NCI-H446 (cell line): ENCODE measurements at places on chromosomes 2 and 18.

DNA sequence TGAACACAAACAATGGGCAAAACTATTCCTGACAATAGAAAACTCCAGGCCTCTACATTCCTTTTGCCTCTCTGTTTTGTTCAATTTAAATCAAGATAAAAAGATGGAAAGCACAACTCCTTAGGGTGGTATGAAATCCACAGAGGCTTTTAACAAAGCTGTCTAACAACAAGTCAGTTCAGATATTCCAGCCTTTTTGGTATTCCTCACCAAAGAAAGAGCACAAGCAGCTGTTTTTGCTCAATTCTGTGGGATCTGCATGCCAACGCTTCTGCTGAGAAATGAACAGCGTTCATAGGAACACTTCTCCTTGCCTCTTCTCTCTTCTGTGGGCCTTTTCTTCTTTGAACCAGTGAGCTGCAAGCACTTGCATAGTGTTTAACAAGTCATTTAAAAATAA lies 411.6 kb upstream of the TCF4 start:
- DNase-seq: no peak

- no peak for DNase-seq
These were observed 47.9 kb downstream of the ARHGEF33 start for GRCh38 chr2:38937548-38937947.

DNA sequence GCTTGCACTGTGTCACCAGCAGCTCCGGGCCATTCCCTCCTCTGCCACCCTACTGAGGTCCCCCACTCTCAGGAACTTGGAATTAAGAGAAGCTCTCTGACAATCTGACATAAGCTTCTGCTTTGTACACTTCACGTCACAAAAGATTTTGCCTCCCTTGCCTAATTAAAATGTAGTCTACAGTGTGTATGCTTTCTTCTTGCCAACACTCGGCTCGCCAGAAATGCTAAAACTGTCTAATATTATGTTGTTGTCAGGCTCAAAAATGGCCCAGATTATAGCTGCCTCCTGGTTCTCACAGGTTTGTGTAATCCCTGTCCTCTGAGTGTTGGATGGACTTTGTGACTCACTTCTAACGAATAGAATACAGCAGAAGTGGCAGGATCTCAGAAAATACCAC lies 474.7 kb downstream of the MBD2 start:
- DNase-seq: peak; percentile 29

GRCh38 chr2:158042666-158043065 lies 59.0 kb upstream of the UPP2 start:
- DNase-seq: no peak

DNA sequence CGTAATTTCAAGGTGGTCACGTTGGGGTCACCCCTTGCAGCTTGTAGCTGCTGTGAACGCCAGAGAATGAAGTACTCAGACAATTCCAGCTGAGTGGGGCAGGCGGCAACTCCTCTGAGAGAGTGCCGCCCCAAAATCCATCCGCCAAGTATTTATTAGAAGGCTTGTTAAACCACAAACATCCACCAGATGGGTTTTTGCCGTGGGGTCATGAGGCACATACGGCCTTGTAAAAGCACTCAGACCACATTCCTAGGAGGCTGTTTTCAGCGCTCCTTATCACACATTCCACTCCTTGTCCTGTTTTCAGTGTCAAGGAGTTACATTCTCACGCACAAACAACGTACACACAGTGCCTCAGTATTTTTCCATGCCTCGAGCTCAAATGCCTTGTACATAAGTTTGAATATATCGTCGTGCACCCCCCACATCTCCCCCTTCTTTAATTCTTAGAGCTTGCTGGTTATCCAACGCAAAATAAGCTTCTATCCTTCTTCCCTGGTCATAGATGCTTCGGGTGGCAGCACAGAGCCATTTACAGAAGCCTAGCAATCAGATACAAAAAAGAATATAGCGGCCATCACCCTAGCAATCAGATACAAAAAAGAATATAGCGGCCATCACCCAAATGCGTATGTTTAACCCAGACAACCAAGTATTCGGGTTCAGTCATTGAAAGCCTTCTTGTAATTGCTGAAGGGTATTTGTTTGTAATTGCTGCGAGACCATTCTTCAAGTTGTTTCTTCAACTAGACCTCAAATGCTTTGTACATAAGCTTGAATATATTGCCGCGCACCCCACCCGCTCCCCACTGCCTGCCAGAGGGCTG lies 7.3 kb downstream of the ALPP start:
- no peak for DNase-seq

DNA sequence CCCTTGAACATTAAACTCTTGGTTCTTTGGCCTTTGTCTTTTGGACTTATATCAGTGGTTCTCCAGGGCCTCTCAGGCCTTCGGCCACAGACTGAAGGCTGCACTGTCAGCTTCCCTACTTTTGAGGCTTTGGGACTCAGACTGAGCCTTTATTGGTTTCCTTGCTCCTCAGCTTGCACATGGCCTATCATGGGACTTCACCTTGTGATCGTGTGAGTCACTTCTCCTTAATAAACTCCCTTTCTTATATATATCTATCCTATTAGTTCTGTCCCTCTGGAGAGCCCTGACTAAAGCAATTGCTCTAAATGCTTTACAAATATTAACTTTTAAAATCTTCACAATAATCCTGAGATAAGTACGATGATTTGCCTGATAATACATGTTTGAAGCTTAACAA lies 353.6 kb upstream of the TRIB2 start:
- DNase-seq: no peak

- no peak for DNase-seq
These were observed 28.7 kb downstream of the GEMIN6 start for GRCh38 chr2:38806733-38807059.

DNA sequence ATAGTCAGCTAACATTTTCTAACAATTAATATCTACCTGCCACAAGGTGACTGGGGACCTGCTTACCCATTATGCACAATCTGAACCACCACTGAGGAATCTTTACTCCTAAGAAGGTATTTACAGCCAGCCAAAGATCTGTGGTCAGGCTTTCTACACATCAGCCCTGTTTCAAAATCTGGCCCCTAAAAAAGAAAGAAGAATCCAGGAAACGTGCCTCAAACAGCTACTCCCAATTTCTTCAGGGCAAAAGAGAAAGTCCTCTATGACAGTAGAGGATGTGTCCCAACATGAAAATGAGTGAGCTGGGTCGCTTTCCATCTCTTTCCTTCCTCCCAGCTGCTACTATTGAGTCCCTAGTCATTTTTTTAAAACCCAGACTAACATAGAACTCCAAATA lies 79.5 kb downstream of the EPB41L3 start:
- no peak for DNase-seq

- DNase-seq: no peak
These were observed 6.6 kb downstream of the TTLL4 start for GRCh38 chr2:218717262-218717661.

- no peak for DNase-seq
These were observed 318.1 kb upstream of the NT5C1B start for GRCh38 chr2:18907508-18907907.

GRCh38 chr18:35619464-35619863 lies 37.9 kb downstream of the GALNT1 start:
- DNase-seq: peak; percentile 3

GRCh38 chr2:72048881-72049477 lies 98.7 kb downstream of the CYP26B1 start:
- DNase-seq: no peak

DNA sequence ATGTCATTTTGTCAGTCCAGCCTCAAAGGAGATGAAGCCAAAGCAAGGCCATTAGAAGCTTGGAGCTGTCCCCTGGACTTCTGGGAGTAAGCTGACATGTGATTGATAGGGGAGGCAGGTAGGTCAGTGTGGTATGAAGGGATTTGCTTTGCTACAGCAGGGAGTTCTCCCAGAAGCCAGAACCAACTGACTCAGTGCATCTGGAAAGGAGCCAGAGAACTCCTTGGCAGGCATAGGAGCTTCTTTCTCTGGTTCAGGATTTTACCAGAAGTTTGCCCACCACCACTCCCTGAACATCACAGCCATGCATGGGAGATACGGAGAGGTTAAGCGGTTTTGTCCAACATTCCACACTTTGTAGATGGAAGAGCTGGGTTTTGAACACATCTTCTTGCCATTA lies 24.5 kb upstream of the KCNE4 start:
- DNase-seq: peak; percentile 60

DNA sequence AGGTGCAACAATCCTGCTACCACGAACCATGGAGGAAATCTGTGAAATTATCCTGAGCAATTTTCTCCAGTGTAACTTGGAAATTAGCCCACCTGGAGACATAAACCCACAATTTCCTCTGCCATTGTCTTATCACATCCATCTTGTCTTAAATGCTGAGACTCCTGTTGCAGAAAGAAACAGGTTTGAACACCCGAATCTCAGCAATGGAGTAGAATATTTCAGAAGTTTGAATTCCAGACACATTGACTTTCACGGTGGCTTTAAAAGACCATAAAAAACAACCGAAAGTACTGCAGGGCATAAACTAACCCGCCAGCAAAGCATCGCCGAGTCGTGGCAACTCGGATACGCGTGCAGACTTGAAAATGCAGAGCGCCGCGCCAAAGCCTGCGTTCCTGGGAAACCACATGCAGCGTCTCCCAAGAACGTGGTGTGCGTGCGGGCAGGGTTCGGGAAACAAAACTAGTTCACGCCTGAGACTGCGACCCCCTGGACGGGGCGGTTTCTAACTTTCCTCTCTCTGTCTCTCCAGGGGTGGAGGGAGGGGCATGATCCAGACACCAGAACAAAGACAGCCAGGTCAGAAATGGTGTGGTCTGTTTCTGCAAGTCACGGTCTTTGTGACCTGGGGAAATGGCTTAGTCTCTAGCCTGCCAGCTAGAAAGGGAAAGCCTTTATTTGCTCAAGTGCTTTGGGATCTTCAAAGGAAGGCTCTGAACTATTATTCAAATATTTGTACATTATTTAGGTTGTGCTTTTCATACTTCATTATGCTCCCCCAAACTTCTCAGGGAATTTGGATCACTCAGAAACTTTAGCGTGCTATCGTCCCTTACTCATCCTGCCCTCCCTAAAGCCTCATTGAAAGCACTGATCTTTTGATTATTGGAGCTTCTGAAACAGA lies 26.9 kb upstream of the KCTD1 start:
- DNase-seq: no peak

GRCh38 chr2:151200277-151200676 lies 61.4 kb downstream of the RBM43 start:
- no peak for DNase-seq

- DNase-seq: no peak
These were observed 28.4 kb downstream of the SIX3 start for GRCh38 chr2:44969936-44970335.

DNA sequence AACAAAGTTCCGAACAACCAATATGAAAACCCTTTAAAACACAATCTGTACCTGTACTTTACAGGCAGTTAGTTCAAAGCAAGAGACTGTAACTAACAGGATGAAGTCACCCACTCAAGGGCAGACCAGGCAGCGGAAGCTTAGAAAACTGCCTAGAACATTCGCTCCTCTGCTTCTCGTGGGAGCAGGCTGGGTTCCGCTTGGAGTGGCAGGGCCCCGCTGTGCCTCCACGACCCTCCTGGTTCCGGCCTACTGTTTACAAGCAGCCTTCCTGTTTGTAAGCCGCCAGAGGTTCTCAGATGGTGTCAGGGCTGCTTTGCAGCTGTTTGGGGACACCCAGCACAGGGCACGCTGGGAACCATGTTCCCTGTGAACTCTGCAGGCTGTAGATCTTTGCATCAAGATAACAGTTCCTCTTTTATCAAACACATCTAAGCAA lies 31.3 kb downstream of the CIB4 start:
- DNase-seq: no peak

DNA sequence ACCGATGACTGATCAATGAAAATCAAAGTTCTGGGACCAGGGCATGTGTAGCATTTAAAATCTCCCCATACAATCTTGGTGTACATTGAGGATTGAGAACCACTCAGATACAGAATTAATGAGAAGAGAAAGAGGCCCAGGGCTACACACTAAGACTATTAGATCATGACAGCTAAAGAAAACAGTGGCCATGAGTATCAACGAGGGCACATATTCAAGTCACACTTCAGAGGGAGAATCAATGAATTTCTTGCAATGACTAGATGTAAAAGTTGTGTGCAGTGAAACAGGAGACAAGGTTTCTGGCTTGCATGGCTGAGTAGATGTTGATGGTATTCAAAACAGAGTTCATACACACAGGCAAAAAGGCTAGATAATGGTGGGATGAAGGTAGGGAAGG lies 29.1 kb downstream of the METTL8 start:
- DNase-seq: no peak

DNA sequence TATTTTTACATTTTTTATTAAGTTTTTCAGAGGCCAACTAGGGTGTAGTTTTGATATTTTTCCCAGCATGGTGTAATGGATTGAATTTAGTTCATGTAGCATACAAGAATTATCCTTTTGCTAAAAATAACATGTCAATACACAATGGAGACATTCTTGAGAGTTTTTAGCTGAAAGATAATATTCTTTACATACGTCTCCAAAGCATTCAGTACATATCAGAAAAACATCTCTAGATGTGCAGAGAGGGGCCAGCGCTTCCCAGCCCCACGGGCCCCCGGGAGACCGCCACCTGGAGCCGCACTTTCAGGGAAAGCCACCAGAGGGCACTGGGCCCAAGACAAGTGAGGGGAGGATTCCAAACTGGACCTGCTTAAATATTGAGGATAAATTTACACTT lies 499.4 kb downstream of the GALR1 start:
- no peak for DNase-seq

DNA sequence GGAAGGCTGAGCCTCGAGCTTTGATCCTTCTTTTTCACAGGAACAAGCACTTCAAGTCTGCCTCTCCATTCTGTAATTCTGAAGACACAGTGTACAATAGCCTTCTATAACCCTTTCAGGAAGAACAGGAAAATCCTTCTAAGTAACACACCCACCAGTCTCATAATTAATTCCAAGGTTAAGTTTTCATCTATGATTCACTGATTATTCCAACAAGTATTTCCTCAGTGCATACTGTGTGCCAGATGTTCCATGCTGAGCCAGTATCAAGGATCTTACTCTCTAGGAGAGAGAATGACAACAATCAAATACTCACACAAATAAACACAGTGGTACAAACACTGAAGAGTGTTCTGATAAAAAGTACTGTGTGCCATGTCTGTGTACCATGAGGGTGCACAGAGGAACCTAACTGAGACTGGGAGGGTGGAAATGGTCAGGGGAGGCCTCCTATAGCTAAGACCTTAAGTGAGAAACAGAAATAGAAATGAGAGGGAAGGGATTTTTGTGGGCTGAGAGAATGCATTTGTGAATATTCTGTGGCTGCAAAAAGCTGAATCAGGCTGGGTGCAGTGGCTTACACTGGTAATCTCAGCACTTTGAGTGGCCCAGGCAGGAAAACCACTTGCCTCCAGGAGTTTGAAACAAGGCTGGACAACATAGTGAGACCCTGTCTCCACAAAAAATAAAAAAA lies 7.3 kb upstream of the MTLN start:
- no peak for DNase-seq

- no peak for DNase-seq
These were observed 268.2 kb upstream of the SESTD1 start for GRCh38 chr2:179532863-179533278.

DNA sequence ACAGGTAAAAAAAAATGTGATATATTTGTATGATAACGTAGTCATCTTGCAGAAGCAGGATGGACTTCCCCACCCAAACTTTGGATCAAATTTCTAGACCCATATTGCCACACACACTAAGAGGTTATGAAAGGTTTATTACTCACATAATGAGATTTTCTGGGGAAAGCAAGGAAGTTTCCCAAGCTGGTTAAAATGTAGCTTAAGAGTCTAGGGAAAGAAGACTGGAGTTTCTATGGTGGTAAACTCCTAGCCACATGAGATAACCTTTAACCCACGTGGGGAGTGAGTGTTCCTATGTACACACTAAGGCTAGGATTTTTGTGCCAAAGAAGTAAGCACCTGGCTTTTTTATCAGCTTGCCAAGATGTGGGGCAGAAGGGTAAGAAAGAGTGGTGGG lies 335.7 kb upstream of the UBE2E3 start:
- no peak for DNase-seq
